Right cardiac atrium (tissue), 5 donors: ENCODE measurements at places on chromosomes 2 and 18.

GRCh38 chr2:54568876-54569321, 112.8 kb downstream of the SPTBN1 start:
- DNase-seq, result no peak

- no peak for DNase-seq
These were observed 120.3 kb downstream of the RDH14 start for GRCh38 chr2:18440141-18440661.

DNA sequence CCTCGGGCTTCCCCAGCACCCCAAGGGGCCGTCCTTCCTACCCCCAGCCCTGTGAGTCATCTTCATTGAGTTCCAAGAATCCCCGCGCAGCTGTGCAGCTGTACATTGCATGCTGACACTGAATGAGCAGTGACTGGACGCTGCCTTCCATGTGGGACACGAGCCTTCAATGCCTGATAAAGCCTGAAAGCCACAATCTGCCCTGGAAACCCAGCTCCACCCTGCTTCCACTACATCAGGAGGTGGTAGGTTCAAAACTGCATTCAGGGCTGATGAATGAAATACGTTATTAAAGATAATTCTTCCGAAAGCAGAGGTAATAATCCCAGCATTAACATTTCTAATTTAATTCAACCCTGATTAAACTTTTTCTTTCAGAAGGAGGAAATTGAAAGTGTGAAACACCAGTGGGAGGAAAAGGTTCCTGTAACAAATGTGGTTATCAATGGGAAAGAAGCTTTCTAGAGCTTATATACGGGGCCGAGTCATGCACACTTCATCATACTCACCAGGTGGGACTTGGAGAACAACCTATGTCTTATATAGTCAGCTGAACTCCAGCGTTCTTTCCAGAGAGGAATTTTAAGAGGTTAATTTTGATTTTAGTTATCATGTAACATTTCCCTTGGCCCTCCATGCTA, 360.1 kb downstream of the LPIN1 start:
- DNase-seq, result peak; percentile 80

DNA sequence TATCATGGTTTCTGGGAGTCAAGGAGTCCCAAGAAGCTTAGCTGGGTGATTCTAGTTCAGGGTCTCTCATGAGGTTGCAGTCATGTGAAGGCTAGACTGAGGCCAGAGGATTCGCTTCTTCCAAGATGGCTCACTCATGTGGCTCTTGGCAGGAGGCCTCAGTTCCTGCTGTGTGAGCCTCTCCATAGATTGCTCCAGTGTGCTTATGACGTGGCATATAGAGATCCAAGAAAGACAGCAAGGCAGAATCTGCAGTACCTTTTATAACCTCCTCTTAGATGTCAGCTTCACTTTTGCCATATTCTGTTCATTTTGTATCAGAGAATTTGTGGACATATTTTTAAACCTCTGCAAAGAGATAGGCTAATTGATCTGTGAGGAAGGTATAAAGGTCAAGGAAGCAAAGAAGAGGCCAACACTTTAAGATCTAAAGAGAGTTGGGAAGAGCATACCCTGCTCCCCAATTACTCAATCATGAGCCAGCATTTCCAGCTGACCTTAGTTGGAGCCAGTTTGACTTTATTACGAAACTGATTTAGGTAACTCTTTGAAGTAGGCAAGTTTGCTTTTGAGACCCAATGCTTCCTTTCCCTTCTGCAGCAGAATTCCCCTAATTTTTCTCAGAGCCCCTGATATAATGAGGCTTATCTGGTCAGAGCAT, 134.7 kb downstream of the EML6 start:
- DNase-seq, result no peak

- no peak for DNase-seq
These were observed 83.1 kb downstream of the EPAS1 start for GRCh38 chr2:46380038-46380940.

DNA sequence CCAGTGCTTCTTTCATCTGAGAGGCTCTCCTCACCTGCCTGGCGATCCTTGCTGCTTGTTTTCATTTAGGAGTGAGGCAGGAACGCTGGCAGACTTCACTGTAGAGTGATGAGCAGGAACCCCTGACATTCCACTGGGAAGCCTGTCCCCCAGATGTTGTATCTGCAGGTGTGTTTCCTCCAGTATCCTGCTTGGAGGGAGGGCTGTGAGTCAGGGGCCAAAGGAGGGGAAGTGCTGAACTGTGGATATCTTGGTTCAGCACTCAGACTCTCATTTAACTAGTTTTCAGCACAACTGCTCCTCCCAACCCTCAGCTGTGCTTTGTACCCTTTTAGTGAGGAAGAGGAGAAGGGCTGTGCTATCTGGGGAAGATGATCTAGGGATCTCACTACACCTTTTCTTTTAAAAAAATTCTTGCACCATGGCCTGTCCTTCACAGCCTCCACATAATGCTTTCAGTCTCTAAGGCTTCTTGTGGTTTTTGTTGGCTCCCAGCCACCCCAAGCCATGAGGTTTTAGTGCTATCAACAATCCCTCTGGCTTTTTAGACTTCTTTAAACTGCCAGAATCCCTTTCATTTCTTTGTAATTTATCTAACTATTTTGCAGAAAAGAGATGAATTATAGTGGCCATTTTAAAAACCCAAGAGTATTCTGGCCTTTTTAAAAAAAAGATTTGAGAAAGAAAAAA, 11.2 kb downstream of the ANKAR start:
- DNase-seq, result peak; percentile 60

- DNase-seq, result no peak
These were observed 568.3 kb downstream of the LRRTM4 start for GRCh38 chr2:76953733-76954347.

DNA sequence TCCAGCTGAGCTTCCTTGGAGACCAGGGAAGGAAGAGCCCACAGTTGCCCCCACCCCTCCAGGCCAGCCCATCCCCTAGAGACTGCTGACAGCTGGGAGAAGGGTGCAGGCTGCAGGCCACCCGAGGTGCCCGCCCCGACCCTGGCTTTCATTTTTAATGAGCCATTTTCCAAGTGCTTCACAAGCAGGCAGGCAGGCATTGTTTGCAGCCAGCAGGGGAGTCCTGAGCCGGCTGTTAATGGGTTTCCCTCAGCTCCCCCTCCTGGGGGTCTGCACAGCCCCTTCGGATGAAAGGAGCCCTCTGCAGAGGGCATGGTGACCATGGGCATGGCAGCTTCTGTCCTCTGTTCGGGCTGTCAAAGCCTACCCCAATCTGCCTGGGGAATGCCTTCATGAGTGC, 94.5 kb downstream of the ZBTB7C start:
- no peak for DNase-seq

DNA sequence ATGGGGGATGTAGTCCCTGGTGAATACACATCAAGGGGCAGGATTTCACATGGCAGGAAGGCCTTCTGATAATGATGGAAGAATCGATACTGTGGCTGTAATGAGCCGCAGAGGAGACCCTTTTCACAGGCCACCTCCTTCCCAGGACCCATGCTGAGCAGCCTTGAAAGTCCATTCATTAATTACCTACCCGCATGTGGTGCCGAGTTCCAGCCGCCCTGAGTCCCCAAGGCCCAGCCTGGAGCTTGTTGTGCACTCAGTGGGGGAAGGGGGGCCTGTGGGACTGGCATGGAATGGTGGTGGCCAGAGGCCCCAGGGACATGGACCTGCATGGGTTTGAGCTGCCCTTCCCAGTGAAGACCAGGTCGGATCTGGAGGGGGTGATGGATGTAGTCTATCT, 25.5 kb downstream of the ASB18 start:
- no peak for DNase-seq

GRCh38 chr2:16013359-16013911, 73.1 kb downstream of the MYCN start:
- DNase-seq, result no peak

GRCh38 chr2:222897898-222898297, 37.1 kb downstream of the ACSL3 start:
- DNase-seq, result no peak

- no peak for DNase-seq
These were observed 112.4 kb upstream of the UPP2 start for GRCh38 chr2:157989227-157989626.

- DNase-seq, result no peak
These were observed 213.2 kb downstream of the KCNJ3 start for GRCh38 chr2:154911729-154912128.

- peak; percentile 72 for DNase-seq
These were observed 11.4 kb downstream of the UBE2F start for GRCh38 chr2:237978058-237978712.

DNA sequence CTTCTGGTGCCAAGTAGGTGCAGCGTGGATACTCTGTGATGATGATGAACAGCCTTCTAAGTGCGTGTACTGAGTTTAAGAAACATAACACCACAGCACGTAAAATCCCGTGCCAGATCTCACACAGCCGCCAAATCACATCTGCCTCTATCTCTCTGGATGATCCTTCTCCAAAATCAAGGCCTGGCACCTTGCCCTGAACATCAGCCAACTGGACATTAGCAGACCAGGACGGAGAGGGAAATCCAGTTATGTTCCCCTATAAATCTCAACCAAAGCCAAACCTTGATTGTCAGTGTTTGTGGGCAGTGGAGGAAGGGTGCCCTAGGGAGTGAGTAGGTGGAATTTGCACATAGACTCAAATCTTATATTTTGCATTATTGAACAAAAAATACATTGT, 164.3 kb downstream of the MIB1 start:
- peak; percentile 71 for DNase-seq

DNA sequence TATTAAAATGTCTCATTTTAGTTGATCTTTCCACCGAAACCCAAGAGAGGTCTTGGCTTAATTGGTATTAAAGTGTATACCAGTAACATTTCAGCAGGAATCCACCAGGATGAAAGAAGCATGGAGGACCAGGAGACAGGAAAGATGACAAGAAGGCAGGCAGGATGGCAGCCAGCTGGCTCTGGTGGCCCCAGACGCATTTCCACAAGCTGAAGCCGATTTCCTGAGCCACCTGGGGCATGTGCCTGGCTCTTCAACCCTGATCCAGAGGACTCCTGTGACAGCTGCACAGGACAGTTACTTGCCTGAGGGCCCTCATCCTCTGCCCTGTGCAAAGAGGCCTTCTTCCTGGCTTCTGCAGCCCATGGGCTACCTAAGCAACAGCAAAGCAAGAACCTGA, 56.9 kb upstream of the NFU1 start:
- DNase-seq, result no peak

- peak; percentile 93 for DNase-seq
These were observed 1.3 kb upstream of the PRKCE start for GRCh38 chr2:45649858-45650811.

GRCh38 chr2:219020604-219021365, 20.5 kb downstream of the CFAP65 start:
- DNase-seq, result no peak

GRCh38 chr2:72007402-72007801, 140.3 kb downstream of the CYP26B1 start:
- no peak for DNase-seq

- no peak for DNase-seq
These were observed 135.6 kb downstream of the GALNT14 start for GRCh38 chr2:31002537-31003150.

DNA sequence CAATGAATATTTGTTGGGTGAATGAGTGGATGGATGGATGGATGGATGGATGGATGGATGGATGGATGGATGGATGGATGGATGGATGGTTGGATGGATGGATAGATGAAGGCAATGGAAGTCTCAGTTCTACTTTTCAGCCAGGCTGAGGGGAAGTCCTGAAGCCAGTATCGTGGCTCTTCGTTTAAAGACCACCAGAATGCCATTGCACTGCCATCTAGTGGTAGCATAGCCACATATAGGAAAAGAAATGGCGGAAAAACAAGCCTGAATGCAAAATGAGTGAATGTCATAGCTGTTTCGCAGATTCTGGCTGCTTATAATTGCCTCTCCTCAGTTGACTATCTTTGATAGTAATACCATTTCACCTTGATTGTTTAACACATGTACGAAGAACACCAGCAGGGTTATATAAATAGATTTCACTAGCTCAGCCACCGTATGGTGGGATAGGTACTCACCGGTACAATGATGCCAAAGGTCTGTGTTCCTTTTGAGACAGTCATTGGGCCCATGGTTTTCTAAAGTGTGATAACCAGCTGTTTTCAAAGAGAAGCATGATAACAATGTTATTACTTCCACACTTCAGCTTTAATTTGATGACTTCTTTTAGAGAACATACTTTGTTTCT, 62.3 kb upstream of the GREB1L start:
- DNase-seq, result no peak
